ENCODE measurements at places on chromosomes 11 and 22.

DNA sequence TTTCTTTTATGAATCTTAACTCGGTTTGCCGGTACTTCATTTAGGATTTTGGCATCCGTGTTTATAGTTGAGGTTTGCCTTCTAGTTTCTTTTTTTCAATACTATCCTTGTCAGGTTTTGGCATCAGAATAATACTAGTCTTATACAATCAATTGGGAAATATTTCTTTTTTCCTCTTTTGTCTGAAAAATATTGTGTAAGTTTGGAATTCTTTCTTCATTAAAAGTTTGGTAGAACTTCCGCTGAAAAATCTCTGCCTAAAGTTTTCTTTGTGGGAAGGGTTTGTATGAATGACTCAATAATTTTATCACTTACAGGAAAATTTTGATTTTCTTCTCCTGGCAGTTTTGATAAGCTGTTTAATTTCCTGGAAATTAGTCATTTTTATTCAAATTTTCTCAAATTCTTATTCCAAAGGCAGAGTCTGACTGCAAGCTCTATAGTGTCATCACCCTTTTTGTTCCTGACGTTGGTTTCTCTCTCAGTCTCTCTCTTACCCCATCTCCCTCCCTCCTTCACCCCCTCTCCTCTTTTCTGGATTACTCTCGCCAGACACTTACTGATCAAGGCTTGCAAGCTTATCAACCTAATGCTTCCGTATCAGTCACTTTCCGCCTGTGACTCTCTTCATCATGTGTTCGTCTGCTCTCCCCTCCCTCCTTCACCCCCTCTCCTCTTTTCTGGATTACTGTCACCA, 555.7 kb downstream of the TBC1D22A start:
- no peak for DNase-seq

GRCh38 chr22:48808038-48808960, 1019.4 kb downstream of the BRD1 start:
- DNase-seq, result no peak

- DNase-seq, result no peak
These were observed 88.2 kb downstream of the SIK3 start for GRCh38 chr11:117009905-117010605.

DNA sequence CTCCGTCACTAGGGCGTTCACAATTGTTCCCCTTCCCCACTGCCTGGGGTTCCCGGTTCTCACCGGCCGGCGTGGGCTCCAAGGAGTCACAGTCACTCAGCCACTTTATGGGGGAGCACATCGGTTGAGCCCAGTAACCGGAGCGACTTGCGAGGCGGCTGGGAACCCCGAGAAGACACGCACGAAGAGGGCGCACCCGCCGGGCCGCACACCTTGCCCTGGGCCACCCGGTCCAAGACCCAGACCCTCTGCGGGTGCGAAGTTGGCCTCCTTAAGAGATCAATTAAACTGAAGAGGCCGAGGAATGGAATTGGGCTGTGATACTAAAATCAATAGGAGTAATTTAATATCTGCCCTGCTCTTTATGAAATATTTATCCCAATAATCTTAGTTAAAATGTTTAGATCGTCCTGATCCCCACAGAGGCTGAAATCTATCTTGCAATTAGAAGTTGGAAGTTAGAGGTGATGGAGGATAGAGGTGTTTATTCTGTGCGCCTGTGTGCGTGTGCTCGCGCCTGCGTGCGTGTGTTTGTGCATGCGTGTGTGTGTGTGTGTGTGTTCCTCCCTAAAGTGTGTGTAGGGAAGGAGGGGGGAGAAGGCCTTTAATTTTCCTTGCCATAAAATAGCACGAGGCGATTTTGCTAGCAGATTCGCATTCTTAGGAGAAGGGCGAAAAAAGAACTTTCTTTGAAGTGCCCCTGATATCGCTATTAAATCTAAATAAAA, 954 bp upstream of the MN1 start:
- no peak for DNase-seq

GRCh38 chr11:38577769-38578168, 1979.7 kb upstream of the RAG2 start:
- DNase-seq, result no peak

- DNase-seq, result no peak
These were observed 17.0 kb downstream of the FADD start for GRCh38 chr11:70220136-70220535.

DNA sequence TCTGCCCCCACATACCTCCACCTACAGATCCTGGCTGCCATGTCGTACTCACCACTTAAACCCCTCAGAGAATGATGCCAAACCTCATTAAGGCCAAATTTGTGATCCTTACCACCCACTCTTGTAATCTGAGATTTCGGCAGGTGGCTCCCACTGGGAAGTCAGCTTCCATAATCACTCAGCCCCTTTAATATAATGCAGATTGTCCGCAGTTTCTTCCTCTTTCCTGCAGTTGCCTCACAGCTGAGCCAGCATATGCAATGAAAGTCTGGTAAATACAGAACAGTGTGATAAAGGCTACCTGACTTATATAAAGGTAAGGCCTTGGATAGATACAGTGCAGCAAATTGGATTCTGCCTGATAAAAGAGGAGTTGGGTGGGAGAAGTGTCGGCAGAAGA, 515.2 kb upstream of the TENM4 start:
- no peak for DNase-seq

- DNase-seq, result no peak
These were observed 101.1 kb upstream of the GALNT18 start for GRCh38 chr11:11722861-11723260.

DNA sequence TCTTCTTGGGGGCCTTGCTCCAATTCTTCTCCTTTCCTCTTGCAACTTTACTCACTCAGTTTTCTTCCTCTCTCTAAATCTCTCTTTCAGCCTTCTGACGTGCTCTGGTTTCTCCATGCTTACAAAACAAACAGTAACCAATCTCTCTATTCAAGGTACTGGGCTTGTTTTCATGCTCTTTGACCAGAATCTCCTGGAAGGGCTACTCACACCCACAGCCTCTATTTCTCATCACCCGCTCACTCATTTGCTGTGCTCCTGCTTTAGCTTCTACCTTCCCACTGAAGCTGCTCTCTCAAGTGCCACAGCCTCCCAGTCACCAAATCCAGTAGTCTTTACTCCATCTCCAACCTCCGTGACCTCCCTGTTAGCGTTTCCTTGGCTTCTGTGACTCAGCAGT, 60.4 kb downstream of the SERGEF start:
- no peak for DNase-seq

GRCh38 chr11:13859892-13860291, 102.6 kb upstream of the SPON1 start:
- no peak for DNase-seq

DNA sequence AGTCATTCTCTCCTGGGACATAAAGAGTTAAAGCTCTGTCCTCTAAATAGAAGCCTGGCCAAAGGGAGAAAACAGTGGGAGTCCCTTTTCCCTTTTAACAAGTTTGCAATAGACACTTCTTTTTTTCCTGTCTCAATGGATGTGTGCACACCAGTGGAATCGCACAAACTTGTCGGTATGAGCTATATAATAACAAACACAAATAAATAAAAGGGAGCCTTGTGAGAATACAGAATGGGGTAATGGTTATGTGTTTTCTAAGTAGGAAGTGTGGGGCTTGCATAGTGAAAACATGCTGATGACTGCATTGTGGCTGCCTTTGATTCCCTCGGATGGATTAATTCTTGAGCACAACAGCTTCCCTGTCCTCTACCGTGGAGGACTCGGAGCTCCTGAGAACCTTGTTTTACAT, 131.9 kb downstream of the WNT7B start:
- no peak for DNase-seq

- DNase-seq, result no peak
These were observed 53.0 kb downstream of the SIK3 start for GRCh38 chr11:117045196-117045595.

GRCh38 chr11:120068114-120068573, 69.8 kb downstream of the TRIM29 start:
- DNase-seq, result no peak

GRCh38 chr22:31344256-31344577, 1.9 kb downstream of the PATZ1 start:
- DNase-seq, result no peak

DNA sequence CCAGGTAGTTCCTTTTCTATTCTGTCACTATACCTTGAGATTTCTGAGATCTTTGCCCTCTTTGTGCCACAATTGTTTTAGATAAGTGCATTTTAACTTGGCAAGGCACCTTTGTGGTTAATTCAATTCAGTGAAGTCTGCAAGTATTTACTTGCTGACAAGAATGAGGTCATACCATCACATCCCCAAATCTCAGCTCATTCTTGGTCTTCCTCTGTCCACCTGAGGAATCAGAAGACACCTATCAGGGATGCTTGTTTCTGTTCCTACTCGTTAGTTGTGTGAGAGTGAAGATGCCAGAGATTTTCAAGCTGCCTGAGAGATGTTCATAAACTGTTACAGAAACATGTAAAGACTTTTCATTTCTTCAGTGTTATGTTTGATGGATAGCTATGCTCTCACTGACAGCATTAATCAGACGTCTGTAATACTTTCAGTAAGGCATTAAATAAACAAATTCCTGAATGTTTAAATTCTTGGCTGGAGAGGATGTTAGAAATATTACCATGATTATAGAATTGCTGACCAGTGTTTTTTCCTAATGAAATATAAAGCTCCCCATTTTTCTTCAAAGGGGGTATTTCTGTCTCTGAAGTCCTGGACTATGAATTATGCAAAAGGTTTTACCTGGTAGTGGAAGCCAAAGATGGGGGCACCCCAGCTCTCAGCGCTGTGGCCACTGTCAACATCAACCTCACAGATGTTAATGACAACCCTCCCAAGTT, 135.0 kb upstream of the MTNR1B start:
- DNase-seq, result no peak

GRCh38 chr11:123145661-123146060, 49.4 kb downstream of the CLMP start:
- no peak for DNase-seq

- DNase-seq, result no peak
These were observed 65.7 kb upstream of the PHOX2A start for GRCh38 chr11:72309641-72310040.

GRCh38 chr22:39368461-39368911, 18.7 kb downstream of the SYNGR1 start:
- no peak for DNase-seq

- DNase-seq, result no peak
These were observed 124.0 kb upstream of the RCN1 start for GRCh38 chr11:31966846-31967245.

GRCh38 chr11:100578831-100579311, 108.2 kb upstream of the ARHGAP42 start:
- DNase-seq, result no peak

DNA sequence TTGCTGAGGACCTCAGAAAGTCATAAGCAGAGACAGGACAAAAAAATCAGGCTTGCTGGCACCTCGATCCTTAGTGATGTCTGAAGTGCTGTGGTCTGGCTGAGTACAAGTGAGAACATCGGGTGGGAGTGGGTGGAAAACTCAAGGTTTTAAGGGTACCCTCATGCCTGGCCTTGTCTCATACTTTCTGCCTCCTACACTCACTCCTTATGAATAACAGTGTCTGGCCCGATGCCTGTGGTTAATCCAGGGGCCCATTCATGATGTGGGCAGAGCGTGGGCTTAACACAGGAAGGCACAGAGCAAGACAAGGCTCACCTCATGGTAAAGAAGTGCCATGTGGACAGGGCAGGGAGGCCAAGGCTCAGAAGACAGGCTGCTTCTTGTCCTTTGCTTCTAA, 11.0 kb upstream of the UCP3 start:
- no peak for DNase-seq

DNA sequence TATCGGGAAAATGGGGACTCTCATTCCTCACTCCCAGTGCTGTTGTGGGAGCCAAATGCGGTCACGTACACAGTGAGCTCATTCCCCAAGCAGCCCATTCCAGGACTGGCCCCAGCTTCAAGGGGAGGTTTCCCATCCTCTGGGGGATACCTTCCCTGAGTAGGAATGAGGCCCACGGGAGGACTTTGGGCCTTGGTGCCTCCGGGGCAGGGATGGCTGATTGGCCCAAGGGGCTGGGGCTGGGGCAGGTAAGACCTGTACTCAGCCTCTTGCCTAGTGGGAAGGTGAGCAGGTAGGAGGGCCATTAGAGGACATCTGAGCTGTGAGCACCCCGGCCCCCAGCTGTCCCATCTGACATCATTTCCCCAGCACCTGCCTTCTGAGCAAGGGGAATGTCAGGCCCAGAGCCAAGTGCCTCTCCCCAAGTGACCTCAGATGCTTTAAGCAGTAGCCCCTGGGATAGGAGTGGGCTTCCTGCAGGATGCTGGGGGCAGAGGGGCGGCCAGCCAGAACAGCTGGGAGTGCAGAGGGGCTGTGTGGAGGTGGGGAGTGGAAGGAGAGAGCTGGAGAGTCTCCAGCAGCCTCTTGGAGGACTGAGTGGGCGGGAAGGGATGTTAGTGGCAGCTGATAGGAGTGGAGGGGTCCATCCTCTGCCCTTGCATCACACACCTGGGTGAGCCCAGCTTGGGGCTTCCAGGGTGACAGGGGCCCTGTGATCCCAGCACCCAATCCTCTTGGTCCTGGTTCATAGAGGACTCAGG, 58.4 kb downstream of the CD82 start:
- no peak for DNase-seq

- no peak for DNase-seq
These were observed 116.3 kb downstream of the TIMP3 start for GRCh38 chr22:32917577-32918354.

DNA sequence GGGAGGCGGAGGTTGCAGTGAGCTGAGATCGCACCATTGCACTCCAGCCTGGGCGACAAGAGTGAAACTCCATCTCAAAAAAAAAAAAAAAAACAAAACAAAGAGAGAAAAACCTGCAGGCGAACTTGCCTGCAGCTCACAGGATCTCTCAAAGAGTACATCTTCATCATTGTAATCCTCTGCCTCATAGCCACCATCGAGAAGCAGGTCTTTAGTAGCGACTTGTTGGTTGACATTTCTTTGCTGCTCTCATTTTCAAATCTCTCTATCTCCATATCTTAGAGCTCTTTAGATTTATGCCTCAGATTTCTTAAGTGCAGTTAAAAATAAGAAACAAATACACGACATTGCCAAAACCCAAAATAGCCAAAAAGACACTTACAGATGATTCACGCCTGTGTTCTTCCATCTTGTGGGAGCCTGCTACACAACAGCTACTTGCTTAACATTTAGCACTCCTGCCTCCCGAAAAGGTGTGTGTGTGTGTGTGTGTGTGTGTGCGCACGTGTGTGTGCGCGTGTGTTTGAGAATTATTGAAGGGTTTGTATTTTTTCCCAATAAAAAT, 14.6 kb downstream of the FAM227A start:
- DNase-seq, result no peak

GRCh38 chr22:39298241-39298987, 21.0 kb downstream of the RPL3 start:
- DNase-seq, result no peak

DNA sequence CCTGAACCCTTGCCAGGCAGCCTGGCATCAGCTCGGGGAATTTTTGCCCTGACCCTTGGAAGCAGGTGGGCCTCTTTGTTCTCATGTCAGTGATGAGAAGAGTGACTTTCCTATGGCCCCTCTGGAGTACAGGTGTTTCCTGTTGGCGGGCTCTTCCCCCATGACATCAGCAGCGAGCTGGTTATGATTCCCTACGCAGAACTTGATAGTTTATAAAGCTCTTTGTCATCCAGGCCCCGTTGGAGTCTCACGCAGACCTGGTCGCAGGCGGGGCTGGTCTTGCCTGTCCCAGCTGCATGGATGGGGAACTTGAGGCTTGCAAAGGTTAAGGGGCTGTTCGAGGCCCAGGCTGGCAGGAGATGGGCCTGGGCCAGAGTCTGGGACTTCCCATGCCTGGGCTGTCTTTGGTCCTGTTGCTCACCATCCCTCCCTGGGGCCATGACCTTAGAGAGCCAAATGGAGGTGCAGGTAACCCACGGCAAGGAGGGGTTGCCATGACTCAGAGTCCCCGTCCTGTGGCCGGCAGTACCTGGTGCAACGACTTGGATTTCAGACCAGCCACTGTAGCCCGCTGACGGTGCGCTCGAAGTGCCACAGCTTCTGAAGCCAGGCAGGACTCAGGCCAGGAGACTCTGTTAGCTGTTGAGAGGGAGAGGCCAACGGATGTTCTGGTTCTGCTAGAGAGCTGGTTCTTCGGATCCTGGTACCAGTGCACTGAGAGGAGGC, 45.9 kb upstream of the PPP6R3 start:
- no peak for DNase-seq
